ENCODE measurements at places on chromosomes 2 and 18. TPM values are rescaled to one million over a fixed set of nuclear protein-coding genes. Genes with fewer than 3 reads are reported as not detected.

DNA sequence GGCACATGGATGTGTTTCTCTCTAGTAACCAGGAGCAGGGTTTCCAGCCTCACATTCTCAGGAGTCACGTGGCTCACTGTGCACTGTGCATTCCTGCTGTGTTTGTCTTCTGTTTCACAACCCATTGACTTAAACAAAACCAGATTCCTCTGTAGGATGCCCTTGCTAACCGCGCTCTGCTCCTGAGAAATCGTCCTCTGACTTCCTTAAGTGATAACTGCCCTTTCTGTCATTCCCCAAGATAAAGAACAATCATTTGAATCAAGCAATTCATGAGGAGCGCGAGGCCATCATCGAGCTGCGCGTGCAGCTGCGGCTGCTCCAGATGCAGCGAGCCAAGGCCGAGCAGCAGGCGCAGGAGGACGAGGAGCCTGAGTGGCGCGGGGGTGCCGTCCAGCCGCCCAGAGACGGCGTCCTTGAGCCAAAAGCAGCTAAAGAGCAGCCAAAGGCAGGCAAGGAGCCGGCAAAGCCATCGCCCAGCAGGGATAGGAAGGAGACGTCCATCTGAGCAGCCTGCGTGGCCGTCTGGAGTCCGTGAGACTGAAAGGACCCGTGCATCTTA, 60.2 kb downstream of the RALBP1 start:
- DNase-seq, result no peak
- H3K4me3 ChIP-seq, result no peak overlapping the region
- no peak overlapping the region for H3K27ac ChIP-seq
- peaks cover 14% of the 10 kb centered on the region for H3K36me3 ChIP-seq
- peaks cover 2% of the 10 kb centered on the region for H3K4me1 ChIP-seq

GRCh38 chr2:41992671-41993434, 55.0 kb upstream of the PKDCC start:
- H3K36me3 ChIP-seq, result no peaks in the 10 kb centered on the region
- H3K27me3 ChIP-seq, result peaks cover 7% of the 10 kb centered on the region
- DNase-seq, result no peak
- H3K27ac ChIP-seq, result no peak overlapping the region
- H3K4me1 ChIP-seq, result no peaks in the 10 kb centered on the region
- no peak overlapping the region for H3K4me3 ChIP-seq

DNA sequence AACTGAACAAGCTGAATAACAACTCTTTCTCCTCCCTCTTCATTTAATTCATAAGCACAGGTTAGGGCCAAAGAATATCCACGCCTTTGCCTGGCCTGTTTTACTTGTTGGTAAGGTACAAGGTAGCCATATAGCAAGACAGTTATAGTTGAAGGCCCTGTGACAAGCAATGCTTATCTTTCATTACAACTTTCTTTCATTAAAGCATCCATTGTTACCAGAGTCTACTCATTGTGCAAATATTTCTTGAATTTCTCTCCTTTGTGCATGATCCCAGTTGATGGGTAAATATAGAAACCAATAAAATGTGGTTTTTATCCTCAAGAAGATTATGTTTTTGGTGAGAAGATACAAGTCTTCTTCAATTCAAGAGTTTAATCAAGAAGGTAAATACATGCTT, 140.2 kb downstream of the UBE2E3 start:
- no peak overlapping the region for H3K4me3 ChIP-seq
- peaks cover 41% of the 10 kb centered on the region for H3K4me1 ChIP-seq
- DNase-seq, result no peak
- H3K36me3 ChIP-seq, result peaks cover 33% of the 10 kb centered on the region

Gene PRPF40A
- 108 TPM for total RNA-seq

Gene MYCN
- total RNA-seq, result not detected

Gene FRZB
- not detected for total RNA-seq

Gene TTC27
- total RNA-seq, result 19.4 TPM

Measured in activated naive CD8-positive, alpha-beta T cell treated with anti-CD3 and anti-CD28 coated beads, Interleukin-2, amount 10 ng/mL, durations not matched to agents 7 days and 5 days (primary cell).